Pulmonary artery endothelial cell (primary cell): ENCODE measurements at places on chromosomes 16 and 17. TPM values are rescaled to one million over a fixed set of nuclear protein-coding genes. Genes with fewer than 3 reads are reported as not detected.

The KRT13 gene
- not detected in 2 replicates for total RNA-seq

GRCh38 chr17:28661635-28662526 lies at the start of the genes SDF2 and SUPT6H:
SDF2 (minus strand) TSS chr17:28661906; CDS start chr17:28661876, 30 bp downstream.
SUPT6H (plus strand) TSS chr17:28662205; CDS start chr17:28673402, 11,197 bp downstream.
- DNase-seq = peak; percentile 47

DNA sequence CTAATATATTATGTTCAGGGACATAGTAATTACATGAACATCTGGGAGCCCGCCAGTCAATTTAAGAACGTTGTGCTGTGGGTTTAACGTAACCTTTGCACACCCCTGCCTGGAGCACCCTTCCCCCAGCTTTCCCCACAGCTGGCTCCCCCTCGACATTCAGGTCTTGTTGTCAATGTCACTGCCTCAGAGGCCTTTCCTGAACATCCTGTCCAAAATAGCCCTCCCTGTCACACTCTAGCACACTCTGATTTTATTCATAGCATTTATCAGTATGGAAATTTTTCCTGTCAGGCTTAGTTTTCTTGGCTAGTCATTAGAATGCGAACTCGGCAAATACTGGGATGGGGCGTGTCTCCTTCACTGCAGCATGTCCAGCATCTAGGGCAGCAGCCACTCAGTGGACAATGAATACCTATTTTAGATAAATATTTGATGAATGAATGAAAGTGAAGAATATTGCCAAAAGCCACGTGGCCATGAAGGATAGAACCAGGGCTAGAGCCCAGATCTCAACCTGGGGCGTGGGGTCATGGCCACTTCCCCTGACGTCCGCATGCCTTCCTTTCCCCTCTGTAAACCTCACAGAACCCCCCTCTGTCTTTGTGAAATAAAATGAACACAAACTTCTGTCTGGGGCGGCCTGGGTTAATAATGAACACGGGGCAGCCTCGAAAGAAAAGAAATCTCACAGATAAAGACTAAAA lies 10.5 kb downstream of the PIK3R6 start:
- no peak for DNase-seq

GRCh38 chr16:26749072-26749471 lies 317.7 kb upstream of the C16orf82 start:
- DNase-seq = no peak

DNA sequence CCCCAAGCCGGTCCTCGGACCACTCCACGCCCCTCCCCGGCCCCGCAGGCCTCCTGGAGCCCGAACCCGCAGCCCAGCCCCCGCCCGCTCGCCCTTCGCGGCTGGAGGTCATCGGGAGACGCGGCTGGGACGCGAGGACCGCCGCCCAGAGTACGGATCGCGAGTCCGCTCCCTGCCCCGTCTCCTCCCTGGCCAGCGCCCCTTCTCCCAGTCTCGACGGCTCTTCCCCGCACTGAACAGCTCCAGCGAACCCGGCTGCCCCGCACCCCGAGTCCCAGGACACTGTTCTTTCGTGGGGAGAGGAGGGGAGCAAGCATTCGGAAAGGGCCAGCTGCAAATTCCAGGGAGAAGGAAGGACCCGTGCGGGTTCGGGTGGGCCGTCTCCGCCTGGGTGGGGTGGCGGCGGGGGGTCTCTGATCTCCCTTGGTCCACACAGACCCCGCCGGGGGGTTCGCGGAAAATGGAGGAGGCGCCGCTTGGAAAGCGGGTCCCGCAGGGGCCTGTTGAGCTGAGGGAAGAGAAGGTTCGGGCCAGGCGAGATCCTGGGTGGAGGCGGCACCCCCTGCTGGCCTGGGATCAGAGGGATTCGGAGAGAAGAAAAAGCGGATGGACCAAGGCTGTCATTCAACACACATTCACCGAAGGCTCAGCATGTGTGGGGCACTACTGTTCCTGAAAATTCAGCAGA lies 632 bp upstream of the RTN4RL1 start:
- DNase-seq = no peak

The C1QTNF8 gene
- total RNA-seq = not detected in 2 replicates

- no peak for DNase-seq
These were observed 79.4 kb downstream of the ABCC6 start for GRCh38 chr16:16143931-16144330.

GRCh38 chr16:23929856-23930255 lies 94.1 kb downstream of the PRKCB start:
- no peak for DNase-seq

DNA sequence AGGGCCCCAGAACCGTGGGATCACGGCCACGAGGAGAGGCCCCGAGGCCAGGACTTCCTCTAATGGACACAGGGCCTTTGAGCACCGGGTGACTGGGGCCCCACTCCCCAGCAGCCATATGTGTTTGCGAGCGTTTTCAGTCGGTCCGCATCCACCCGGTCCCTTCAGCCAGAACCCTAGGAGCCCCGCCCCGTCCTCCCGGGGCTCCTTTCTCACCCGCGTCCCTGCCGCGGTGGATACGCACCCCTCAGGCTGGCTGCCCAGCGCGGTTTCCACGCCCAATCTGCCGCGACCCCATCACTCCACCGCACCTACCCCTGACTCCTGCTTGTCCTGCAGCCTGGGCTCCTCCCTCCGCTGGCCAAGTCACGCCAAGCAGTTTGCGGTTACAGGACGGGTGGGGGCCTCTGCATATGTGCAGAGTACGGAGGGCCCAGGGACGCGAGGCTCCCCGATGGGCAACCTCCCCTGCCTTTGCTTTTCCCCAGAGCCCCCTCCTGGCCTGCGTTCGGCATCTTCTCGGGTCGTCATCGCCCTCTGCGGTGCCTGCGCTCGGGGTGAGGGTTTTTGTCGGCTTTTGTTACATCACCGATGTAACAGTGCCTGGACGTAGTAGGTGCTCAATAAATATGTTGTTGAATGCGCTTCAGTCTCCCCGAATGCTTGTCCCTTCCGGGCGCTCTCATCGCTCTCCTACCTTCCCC lies 1.0 kb upstream of the TTYH2 start:
- no peak for DNase-seq

- DNase-seq = no peak
These were observed 661 bp downstream of the GIT1 start for GRCh38 chr17:29588562-29589411.

DNA sequence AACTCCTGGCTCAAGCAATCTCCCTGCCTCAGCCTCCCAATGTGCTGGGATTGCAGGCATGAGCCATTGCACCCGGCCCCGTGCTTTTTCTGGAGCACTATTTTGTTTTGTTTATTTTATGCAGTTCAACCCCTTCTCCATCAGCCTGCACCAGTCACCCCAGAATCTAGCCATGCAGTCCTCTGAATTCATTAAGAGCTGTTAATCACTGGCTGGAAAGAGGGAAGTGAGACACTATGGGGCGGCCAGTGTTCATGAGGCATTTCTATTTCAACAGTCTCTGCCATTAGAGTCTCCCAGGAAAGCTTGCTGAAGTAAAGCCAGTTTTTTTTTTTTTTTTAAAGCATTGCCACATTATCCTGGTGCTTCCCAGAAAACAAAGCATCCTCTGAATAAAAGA lies 1.7 kb downstream of the VWA3A start:
- DNase-seq = no peak

The BEAN1 gene
- total RNA-seq = 0.26 TPM in 1 of 2 replicates, not detected in the other

DNA sequence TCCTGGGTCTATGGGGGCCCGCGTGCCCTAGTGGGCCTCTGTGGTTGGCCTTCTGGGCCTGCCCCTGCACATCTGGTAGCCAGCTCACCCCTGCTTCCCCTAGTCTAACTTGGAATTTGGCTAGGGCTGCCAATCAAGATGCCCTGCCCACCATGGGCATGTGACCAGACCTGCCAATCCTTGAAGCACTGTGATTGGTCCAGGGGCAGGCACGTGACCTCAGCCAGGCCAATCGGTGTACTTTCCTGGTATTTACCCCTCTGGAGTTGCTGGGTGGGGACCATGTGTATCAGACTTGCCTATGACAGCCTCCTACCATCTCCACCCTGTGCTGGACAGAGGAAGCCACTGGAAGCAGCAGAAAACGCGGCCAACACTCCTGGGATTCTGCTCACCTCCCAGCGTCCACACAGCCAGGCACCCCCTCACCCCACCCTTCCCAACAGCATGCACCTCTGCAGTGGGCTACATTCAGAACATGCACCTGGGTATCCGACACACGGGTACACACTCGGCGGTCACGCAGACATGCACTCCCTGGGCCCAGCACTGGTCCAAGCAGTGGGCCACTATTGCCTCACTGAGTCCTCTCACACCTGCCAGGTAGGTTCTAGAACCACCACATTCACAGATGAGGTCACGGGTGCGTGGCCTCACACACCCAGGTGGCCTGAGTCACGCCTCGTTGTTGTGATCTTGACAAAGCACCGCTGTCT lies 96.9 kb downstream of the RBFOX3 start:
- DNase-seq = no peak

- DNase-seq = peak; percentile 79
These were observed 18.3 kb upstream of the GNA13 start for GRCh38 chr17:65074778-65075250.

DNA sequence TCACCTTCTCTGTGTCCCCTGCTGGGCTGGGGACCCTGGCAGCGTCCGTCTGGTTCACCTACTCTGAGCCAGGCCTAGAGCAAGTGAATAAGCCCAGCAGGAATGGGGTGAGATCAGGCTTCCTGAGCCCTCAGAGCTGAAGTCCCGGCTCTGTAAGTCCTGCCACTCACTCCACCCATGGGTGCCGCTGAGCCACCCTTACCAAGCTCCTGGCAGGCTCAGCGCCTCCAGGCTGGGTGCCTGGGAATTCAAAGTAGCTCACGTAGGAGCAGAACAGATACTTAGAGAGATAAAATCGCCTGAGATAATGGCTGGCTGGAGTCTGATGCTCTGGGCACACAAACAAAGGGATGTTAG lies 9.8 kb upstream of the LASP1NB start:
- DNase-seq = no peak

DNA sequence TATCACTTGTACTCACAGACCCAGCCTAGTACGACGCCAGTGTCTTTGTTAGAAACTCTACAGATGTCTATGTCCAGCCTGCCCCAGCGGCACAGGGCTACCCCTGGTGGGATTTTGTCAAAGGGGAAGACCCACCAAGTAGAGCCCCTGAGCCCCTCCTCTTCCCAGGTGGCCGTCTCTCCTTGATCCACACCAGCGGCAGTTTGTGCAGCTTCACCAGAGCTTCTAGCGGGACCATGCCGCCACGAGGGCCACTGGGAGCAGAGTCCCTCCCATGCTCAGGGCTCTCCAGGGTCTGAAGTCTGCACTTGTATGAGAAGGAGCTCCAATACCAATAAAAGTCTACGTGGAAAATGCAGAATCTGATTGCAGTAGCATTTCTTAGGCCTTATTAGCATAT lies 157.1 kb downstream of the RPTOR start:
- no peak for DNase-seq

- DNase-seq = peak; percentile 92
These were observed 15.0 kb downstream of the USP31 start for GRCh38 chr16:23134274-23134673.

DNA sequence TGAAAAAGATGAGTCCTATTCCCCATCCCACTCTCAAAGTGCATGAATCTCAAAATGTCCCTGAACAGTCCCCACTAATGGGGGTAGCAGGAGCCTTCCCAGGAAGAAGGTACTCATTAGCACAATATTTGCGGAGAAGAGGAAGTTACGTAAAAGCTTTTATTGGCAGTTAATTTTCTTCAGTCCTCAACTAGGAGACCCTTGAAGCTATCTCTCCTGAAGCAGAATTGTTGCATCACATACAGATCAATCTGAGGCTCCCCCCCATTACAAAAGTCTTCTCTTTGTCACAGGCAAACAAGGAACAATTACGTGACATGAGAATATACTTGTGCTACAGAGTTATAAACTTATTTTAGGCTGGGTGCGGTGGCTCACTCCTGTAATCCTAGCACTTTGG lies 14.2 kb downstream of the SLFN12L start:
- no peak for DNase-seq

The TBX2 gene
- total RNA-seq = not detected in 2 replicates

The PAQR4 gene
- total RNA-seq = 15.9 and 16.2 TPM in 2 replicates

DNA sequence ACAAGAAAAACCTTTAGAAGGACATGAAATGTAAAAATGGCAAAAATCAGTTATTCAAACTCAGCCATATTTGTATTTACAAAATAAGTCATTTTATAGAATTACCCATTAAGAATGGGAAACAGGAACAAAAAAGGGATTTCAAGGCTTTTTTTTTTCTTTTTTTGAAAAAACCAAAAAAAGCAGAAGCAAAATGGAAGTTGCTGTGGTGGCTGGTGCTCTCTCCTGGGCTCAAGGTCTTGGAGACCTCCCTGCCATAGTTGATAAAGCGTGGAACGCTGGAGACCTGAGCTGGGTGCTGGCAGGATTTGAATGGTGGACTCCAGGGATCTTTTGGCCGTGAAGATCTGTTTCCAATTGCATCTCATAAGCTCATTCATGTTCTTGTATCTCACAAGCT lies 3.1 kb downstream of the PLCG2 start:
- no peak for DNase-seq

GRCh38 chr16:27701381-27701780 lies 151.4 kb downstream of the KATNIP start:
- no peak for DNase-seq

GRCh38 chr16:53546988-53547391 lies 44.0 kb upstream of the AKTIP start:
- peak; percentile 10 for DNase-seq

DNA sequence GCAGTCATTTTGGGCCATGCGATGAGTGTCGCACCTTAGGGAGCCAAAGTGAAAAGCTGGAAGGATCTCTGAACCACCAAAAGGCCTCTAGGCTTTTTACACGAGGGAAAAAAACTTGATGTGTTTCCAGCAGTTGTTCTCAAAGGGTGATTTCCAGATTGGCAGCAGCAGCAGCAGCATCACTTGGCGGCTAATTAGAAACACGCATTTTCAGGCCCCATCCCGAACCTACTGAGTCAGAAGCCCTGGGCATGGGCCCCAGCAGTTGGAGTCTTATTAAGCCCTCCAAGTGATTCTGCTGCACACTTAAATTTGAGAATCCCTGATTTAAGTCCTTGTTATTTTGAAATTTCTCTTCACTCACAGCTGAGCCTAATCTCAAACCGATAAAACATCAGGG lies 25.3 kb upstream of the PYY start:
- no peak for DNase-seq

The DNASE1L2 gene
- total RNA-seq = 0.26 and 0.85 TPM in 2 replicates

The NAGS gene
- total RNA-seq = 2.2 and 6.8 TPM in 2 replicates

- DNase-seq = no peak
These were observed 59.5 kb downstream of the SLFN11 start for GRCh38 chr17:35313875-35314409.
